ENCODE measurements at places on chromosomes 7 and 10. TPM values are rescaled to one million over a fixed set of nuclear protein-coding genes. Genes with fewer than 3 reads are reported as not detected.

GRCh38 chr10:76286536-76286935 lies 855.1 kb downstream of the LRMDA start:
- DNase-seq, result no peak

- DNase-seq, result no peak
Observed at GRCh38 chr7:141928146-141928844, 12.1 kb downstream of the OR9A4 start.

The CDHR3 gene
- 3.7 TPM for total RNA-seq

DNA sequence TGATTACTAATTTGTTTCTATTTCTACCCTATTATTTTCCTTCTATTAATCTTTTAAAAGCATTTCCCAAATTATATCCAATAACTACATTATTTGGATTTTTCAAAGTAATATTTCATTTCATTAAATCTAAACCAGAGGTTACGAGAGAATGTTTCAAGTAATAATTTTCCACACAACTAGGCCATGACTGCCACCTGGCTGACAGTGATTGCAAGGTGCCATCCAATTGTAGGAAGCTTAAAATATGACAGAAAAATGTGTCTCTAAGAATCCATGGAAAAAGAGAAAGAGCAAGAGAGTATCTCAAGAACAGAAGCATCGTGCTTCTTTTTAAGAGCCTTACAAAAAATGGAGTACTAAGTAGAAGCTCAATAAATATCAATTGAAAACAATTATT lies 48.7 kb downstream of the TPK1 start:
- DNase-seq, result no peak

GRCh38 chr7:117872561-117873309 lies 506 bp downstream of the CTTNBP2 start:
- no peak for DNase-seq
